Right forelimb (tissue), 1 donor: ENCODE measurements at places on chromosomes 5 and 9.
A peak's percentile ranks its signal among the peaks of the same experiment; 100 is the strongest.

DNA sequence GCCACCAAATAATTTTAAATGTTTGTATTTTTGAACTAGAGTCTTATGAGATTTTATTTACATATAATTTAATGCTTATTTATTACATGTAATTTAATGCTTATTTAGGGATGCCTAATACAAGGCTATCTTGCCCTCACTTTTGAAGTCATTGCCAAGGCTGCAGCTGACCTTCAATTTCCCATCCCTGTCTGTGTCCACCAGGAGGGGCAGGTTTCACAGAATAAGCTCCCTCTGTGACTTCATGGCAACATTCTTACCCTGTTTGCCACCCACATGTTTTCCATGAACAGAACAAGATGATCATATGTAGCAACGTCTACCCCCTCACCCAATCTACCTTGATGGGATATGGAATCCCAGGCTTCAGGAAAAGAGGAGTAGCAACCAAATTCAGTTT lies 27.0 kb downstream of the C5 start:
- no peak for DNase-seq

DNA sequence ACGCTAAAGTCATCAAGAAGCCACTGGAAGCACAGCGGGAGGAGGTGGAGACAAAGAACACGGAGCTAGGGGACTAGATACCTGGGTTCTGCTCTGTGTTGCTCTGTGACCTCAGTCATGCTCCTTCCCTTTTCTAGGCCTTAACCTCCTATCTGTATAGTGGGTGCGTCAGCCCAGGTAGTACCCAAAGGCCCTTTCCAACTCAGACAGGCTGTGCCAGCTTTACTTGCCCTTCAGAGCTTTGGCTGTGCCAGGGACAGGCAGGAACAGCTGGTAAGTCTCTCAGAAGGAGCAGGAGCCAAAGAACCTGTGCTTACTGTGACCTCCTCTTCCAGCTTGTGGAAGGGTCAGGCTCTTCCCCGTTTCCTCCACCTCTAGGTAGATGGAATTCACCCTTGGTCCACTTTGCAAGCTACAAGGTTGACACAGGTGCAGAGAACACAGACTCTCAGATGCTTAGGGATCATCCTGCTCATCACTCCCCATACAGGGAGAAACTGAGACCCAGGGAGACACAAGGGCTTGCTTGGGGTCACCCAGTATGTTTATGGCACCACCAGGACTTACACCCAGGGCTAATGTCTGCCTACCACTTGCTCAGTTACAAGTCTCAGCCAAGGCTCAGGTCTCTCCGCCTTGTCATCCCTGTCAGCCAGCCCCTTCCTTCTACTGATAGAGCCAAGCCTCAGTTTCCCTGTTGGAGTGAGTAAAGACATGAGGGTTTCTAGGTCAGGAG lies 1.7 kb downstream of the CCDC69 start:
- DNase-seq = no peak

GRCh38 chr9:37784616-37785483 lies at the start of gene EXOSC3:
TSS of gene EXOSC3 (minus strand) at chr9:37785064. CDS start at chr9:37785044, 20 bp downstream.
- DNase-seq = peak; percentile 93

DNA sequence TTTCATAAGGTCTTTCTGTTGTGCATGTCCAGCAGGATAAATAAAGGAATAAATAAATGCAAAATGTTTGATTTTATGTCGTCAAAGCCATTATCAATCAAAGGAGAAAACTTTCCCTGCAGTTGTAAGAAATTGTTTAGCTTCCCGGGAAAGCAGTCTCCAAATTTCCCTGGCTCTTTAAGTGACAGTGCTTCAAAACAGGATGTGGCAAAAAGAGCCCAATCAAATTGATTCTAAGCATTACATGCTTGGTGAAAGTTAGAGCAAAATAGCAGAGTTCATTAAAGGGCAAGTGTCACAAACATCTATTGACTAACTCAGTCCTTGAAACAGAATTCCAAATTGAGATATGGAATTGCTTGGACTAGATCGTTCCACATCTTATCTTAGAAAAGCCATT lies 704.1 kb downstream of the PRELID2 start:
- no peak for DNase-seq

GRCh38 chr9:121386442-121387175 lies 16.6 kb upstream of the STOM start:
- no peak for DNase-seq

DNA sequence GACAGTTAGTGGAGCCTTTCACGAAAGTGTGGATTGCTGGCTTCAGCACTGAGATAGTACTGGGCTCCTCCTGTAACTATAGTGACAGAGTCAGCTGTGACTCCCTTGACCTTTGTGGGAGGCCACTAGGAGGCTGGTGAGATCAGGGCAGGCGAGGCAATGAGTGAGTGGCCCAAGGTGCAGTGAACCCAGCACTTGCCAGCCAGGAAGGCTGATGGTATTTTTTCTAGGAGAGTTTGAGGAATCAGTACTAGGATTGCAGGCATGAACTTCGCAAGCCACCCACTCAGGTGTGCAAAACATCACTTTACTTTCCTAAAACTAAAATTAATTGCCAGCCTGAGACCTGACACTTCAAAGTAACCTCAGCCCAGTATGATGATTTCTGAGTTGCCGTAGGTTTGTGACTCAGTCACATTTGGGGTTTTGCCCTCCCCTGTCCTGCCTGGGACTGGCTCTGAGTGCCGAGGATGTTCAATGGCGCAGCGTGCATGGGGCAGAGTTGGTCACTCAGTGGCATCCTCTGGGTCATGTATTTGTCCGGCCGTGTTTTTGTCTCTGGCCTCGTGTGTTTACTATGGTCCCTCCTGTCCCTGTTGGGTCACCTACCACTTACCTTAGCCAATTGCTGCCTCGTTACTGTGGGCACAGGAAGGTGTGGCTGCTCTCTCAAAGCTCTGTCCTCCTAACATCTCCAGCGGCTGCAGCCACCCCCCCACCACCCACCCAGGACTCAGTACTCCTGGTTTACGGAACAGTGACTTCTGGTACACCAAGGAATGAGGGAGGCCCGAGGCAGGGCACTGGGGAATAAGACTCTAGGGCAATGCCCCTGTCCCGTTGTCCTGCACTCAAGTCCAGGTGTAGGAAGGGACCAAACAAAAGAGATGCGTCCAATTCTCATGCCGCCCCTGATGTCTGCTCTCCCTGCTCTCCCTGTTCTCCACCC lies 67.2 kb downstream of the IL31RA start:
- DNase-seq = no peak

DNA sequence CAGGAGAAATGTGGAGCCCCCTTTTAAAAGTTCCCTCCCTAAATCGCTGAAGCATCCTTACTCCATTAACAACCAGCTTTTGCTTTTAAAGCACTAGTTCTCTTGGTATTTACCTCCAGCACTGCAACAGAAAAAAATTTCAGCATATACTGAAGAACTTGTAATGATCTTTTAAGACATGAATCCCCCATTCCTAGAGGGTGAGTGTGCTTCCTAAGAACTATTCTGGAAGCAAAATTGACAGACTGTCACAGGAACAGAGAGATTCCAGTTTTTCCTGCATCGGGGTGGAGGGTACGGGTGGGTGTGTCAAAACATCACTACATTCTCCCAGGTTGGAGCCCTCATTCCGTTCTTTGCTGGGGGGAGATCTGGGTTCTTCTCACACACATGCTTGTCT lies 151.9 kb downstream of the EBF1 start:
- DNase-seq = no peak

- peak; percentile 39 for DNase-seq
Measured at GRCh38 chr5:176731506-176732160, 78.7 kb upstream of the UNC5A start.
